ENCODE measurements at places on chromosomes 6 and 20. TPM values are rescaled to one million over a fixed set of nuclear protein-coding genes. Genes with fewer than 3 reads are reported as not detected.

- no peak overlapping the region for H3K27ac ChIP-seq
- DNase-seq: no peak
- H3K4me1 ChIP-seq: no peaks in the 10 kb centered on the region
- H3K36me3 ChIP-seq: peaks cover 82% of the 10 kb centered on the region
- H3K4me3 ChIP-seq: no peak overlapping the region
Observed at GRCh38 chr6:111666847-111667246, 61.2 kb upstream of the TRAF3IP2 start.

DNA sequence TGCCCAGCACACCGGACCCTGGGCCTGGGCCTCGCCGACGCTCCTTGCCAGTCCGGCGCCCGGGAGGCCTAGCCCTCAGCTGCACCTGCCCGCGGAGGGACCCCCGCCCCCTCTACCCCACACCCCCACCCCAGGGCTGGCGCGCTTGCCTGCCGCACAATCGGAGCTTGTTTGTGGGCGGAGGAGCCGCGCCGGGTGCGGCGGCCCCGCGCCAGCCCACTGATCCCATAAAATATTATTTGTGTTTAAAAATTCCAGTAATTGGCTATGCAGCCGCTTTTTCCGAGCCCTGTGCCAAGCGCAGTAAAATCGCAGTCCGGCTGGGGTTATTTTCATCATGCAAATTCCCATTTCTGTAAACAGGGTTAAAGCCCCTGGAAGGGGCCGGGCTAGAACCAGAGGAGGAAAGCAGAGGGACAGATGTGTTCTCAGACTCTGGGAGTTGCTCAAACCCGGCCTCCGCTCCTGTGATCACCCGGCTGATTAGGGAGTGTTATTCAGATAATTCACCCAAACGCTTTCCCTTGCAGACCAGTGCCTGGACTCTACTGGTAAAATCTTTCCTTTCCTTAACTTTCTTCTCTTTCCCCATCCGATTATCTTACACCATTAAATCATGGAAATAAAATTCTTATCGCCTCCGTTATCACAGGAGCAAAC, 93.1 kb downstream of the NCR2 start:
- no peak for DNase-seq
- no peaks in the 10 kb centered on the region for H3K36me3 ChIP-seq
- H3K4me3 ChIP-seq: no peak overlapping the region
- H3K27me3 ChIP-seq: peaks cover 28% of the 10 kb centered on the region
- H3K27ac ChIP-seq: no peak overlapping the region

- peak; percentile 85 for DNase-seq
- H3K27ac ChIP-seq: peak overlapping the region; percentile 60
- H3K27me3 ChIP-seq: no peaks in the 10 kb centered on the region
- no peaks in the 10 kb centered on the region for H3K4me1 ChIP-seq
- peak overlapping the region; percentile 58 for H3K4me3 ChIP-seq
Observed at GRCh38 chr6:38572186-38572813, 67.4 kb downstream of the BTBD9 start.

GRCh38 chr6:36691011-36691410, 6.6 kb upstream of the RAB44 start:
- peaks cover 19% of the 10 kb centered on the region for H3K4me1 ChIP-seq
- H3K4me3 ChIP-seq: no peak overlapping the region
- H3K36me3 ChIP-seq: no peaks in the 10 kb centered on the region

Gene ZC2HC1B
- not detected for total RNA-seq

Data from CD4-positive, CD25-positive, alpha-beta regulatory T cell (primary cell).